ENCODE measurements at places on chromosomes 2 and 18. TPM values are rescaled to one million over a fixed set of nuclear protein-coding genes. Genes with fewer than 3 reads are reported as not detected.

Gene TXNDC2
- not detected for polyA plus RNA-seq

Gene DSG4
- polyA plus RNA-seq = 0.07 TPM

Gene ACMSD
- not detected for polyA plus RNA-seq

Gene ZAP70
- 3.9 TPM for polyA plus RNA-seq

Gene CD8B2
- polyA plus RNA-seq = not detected

Gene ZNF385B
- polyA plus RNA-seq = 0.22 TPM

Gene RALBP1
- 32.2 TPM for polyA plus RNA-seq

Gene ATL2
- polyA plus RNA-seq = 29.3 TPM

Gene NEU4
- 102 TPM for polyA plus RNA-seq

Gene ASTL
- not detected for polyA plus RNA-seq

Gene UGT1A5
- not detected for polyA plus RNA-seq

Gene FABP1
- 23,034 TPM for polyA plus RNA-seq

Gene TMEM200C
- polyA plus RNA-seq = not detected

Gene KANSL3
- 13.5 TPM for polyA plus RNA-seq

Gene KCNIP3
- 2.6 TPM for polyA plus RNA-seq

Gene ANTXR1
- 0.22 TPM for polyA plus RNA-seq

Gene SNTG2
- polyA plus RNA-seq = 0.25 TPM

Gene LRRC30
- not detected for polyA plus RNA-seq

Gene MYOM1
- 1.5 TPM for polyA plus RNA-seq

Gene HOXD3
- polyA plus RNA-seq = not detected

Gene ACKR3
- 3.8 TPM for polyA plus RNA-seq

Gene ZSWIM2
- polyA plus RNA-seq = not detected

Gene DYSF
- 1.9 TPM for polyA plus RNA-seq

Gene SPDYA
- polyA plus RNA-seq = 0.06 TPM

Gene CTLA4
- 0.22 TPM for polyA plus RNA-seq

Gene SCN1A
- 0.10 TPM for polyA plus RNA-seq
